ENCODE measurements at places on chromosomes 5 and 9.

DNA sequence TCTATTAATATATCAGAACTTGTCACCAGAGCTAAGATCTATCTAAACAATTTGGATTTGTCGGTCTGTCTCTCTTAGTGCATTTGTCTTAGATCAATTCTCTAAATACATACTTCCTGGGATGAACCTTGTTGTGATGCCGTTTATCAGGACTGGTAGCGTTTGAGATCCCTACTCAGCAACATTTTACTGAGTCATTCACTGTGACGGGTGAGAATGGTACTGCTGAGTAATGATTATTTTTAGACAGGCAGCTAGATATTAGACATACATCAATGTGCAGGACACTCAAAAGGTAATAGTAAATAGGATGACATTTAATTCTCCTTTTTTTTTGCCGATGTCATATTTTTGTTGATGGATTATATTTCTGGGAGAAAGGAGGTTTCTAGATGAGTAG lies 209.0 kb downstream of the CSNK1G3 start:
- DNase-seq: no peak

DNA sequence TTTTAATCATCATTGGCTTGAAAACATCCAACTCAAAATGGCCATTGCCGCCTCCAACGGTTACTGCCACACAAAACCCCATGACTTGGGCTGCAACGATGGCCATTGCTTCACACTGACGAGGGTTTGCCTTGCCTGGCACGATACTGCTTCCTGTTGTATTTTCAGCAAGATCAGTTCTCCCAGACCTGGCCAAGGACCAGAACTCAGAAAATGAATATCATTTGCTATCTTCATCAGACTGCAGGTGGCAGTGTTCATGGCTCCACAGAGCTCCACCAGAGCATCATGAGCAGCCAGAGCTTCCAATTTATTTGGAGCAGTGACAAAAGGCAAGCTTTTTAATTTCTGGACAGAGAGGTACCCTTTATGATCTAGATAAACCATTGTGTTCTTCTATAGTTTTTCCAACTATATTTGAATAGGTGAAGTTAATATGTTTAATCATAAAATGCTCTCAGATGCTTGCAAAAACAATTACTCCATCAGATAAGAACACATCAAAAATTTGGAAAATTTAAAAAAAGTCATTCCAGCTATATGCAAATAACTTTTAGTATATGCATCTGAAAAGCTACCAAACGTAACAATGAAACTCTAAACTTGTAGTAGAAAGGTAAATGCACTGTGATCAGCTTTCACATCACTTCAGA lies 10.4 kb downstream of the AMACR start:
- DNase-seq: no peak

DNA sequence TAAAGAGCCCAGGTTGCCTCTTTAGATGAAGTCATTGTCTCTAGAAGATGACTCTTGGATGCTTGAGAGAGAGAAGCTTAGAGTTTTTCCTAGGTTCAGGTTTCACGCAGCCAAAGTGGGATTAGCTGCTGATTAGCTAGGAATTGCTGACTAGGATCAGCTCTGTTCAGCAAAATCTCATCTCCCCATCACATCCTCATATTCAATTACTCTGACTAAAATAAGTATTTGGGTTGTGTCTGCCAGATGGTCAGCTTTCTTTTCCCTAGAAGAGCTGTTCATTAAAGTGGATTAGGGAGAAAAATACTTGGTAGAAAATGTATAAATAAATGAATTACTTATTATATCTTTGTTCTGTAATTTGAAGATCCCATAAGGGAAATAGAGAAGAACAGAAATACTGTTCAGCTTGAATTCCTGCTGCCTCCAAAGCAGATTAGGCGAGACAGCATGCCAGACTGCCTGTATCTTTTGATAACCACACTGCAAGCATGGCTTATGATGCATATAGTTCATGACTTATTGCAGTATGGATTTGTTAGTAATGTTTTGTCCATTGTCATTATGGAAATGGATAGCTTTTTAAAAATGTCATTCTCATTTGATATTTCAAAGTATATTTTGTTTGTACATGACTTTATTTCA lies 184.8 kb upstream of the CD180 start:
- no peak for DNase-seq

- DNase-seq: no peak
Observed at GRCh38 chr5:137393196-137393993, 105.7 kb downstream of the SPOCK1 start.

DNA sequence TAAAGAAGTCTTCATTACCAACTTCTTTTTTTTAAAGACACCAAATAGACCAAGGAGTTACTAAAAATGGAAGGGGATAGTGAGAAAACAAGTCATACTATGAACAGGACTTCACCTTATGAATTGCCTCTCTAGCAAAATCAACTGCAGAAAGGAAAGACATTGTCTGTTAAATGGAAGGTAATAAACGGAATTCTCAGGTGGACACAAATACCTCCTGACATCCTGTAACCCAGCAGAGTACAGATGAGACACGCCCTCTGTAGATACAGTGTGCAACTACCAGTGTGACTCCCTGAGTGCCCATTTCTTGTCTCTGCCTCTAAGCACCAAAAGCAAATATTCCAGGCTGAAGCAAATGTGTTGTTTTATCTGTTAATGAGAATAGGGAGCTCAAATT lies 12.2 kb upstream of the PLPP1 start:
- DNase-seq: no peak

DNA sequence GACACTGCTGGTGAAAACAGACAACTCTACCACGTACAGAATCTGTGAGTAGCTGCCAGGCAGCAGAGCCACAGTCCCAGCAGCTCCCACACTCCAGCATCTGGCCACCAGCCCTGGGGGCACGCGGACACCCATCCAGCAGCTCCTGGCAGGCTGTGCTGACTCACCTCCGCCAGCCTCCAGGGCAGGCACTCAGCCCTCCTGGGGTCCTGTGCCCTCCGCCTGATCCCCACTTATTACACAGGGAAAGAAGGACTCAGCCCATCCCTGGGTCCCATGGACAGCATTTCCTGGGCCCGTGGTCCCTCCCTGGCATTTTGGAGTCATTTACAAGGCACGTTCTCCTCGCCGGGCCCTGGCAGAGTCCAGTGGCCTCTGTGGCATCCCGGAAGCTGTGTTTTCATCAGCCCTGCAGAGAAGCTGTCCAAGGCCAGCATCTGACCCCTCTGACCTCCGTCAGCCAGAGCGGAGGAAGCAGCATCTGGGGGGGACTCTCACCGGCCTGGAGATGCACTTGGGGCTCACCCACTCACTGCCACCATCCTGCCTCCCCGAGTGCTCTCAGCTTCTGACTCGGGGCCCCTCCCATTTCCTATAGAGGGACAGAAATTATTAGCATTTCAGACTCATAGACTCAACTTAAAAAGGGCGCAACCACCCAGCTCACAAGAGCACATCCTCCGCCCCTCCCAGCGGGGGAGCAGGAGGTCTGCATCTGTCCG lies 21.6 kb downstream of the PAEP start:
- DNase-seq: no peak

- DNase-seq: no peak
Observed at GRCh38 chr9:73104921-73105320, 46.7 kb upstream of the ANXA1 start.

DNA sequence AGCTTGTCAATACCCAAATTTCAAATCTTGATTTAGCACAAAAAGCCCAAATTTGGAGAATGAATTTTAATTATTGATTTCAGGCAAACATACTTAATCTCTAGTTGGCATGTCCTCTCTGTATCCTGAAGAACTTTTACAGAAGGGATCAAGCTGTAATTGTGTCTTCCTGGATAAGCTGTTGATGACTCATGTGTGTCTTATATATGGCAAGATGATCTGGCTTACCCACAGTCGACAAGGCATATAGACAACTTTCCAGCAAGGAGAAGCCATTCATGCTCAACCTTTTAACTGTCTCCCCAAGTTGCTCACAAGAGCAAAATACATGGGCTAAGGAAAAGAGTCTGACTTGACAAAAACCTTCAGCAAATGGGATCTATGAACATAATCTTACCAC lies 112.5 kb upstream of the SLCO6A1 start:
- DNase-seq: no peak

- DNase-seq: no peak
Observed at GRCh38 chr9:114735704-114736103, 53.7 kb upstream of the TEX48 start.

- DNase-seq: no peak
Observed at GRCh38 chr5:160979385-160979784, 127.4 kb upstream of the ATP10B start.

DNA sequence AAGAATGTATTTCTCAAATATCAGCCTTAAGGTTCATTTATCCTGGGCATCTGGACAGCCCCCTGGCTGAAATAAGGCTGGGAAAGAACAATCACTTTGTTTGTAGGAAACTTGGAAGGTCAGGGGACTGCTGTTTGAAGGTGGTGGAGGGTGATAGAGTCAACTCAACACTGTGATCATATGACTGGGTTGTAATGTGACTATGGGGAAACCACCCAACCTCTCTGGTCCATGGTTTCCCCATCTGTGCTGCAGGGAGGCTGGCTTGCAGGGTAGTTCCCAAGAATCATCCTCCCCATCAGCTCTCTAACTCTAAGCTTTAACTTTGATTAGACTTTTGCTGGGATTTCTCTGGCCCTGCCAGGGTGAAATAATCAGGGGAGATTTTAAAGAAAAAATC lies 10.0 kb downstream of the INSYN2B start:
- DNase-seq: no peak

GRCh38 chr9:87267251-87268070 lies 230.2 kb upstream of the DAPK1 start:
- DNase-seq: no peak

- DNase-seq: no peak
Observed at GRCh38 chr5:72711351-72711750, 105.1 kb upstream of the TNPO1 start.

DNA sequence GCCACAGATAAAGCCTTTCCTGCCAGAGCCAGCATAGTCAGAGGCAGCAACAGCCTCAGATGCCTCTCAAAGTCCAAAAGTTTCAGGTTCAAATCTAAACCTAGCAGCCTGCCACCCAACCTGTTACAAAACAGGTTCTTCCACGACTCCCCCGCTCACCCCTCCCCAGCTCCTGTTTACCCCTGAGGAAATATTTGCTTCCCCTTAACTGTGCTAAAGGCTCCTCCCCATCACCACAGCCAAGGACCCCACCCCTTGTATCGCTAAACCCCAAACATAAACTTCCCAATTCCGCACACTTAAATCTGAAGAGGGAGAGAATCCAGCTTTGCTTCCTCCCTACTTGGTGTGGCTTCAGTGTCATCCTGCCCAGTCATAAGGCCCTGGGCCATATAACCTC lies 15.4 kb upstream of the VDAC1 start:
- DNase-seq: no peak

DNA sequence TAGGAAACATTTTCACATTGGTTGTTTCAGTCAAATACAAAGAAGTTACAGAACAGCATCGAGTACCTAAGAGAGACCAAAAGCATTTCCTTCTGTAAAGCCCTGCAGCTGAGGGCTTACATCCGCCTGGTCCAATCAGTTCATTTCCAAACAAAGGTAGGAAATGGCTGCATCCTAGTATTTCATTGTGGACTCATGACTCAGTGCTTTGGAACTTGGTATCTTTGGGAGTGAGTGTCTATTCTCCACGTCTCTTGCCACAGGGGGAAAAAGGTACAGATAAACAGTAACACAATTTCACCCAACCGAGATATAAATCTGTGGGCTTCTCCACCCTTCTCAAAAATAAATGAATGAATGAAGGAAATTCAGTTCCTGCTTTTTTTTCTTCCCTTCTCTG lies 75.4 kb downstream of the NFIB start:
- DNase-seq: no peak

DNA sequence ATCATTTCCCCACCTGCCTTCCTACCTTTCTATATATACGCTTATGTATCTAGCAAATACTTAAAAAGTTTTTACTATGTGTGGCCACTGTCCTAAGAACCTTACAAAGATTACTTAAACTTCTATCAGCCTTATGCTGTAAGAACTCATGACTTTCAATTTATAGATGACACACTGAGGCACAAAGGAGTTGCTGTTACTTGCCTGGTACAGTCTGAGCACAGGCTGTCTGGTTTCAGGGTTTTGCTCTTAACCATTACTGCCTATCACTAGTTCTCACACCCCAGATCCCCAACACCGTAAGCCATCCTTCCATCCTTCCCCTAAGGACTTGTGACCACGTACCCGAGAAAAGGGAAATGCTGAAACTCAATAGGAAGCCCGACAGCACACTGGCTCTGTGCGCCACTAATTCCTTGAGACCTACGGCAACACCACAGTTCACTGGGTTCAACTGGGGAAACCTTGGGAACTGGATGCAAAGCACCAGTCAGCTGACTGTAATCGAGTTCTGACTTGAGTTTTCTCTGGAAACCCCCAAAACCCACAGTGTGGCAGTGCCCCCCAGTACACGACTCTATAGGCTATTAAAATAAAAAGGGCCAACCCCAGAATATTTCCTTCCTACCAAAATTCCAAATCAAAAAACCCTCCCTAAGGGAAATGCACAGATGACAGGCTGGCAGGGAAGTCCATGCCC lies 56.0 kb downstream of the AUH start:
- no peak for DNase-seq

GRCh38 chr5:8538821-8539220 lies 669.9 kb downstream of the MTRR start:
- DNase-seq: no peak

- DNase-seq: no peak
Observed at GRCh38 chr5:136000932-136001331, 27.9 kb upstream of the TGFBI start.

DNA sequence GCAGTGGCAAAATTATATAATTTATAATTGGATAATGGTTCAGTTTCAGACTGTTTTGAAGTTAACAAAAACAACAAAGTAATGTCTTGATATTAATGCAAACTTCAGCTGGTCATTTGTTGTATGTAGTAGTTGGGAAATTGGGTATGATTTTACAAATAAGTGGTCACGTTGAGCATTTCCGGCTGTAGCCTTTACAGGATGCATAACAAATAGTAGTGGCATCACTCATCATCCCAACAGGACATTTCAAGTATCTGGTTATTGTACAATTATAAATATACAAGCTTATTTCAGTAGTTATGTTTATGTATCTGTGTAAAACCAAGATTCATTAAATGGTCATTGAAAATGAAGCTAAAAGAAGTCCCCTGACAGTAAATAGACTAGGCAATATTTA lies 72.9 kb downstream of the SMIM15 start:
- DNase-seq: no peak

DNA sequence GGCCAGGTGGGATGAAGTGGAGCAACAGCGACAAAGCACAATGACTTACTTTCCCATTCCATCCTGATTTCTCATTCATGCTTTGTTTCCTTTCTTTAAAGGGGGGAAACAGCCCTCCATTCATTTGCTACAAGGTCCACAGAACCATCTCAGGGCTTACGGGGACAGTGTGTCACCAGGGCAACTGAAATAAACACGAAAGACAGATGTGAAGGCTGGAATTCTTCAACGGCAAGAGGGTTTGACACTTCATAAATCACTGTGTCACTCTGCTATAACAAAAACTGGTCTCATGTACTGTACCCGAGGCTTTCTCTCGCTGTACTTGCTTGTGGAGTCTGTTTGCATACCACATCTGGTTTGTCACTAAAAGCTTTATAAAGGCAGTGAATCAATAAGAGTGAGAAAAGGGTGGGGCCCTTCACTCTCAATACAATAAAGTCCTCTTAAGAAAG lies 150.8 kb downstream of the EFNA5 start:
- no peak for DNase-seq

GRCh38 chr5:181217111-181217802 lies 5.8 kb upstream of the TRIM41 start:
- DNase-seq: peak; percentile 58

Data from T-helper 22 cell (primary cell).